Omental fat pad (tissue), 4 donors: ENCODE measurements at places on chromosomes 1 and 21. TPM values are rescaled to one million over a fixed set of nuclear protein-coding genes. Genes with fewer than 3 reads are reported as not detected.

ZNF648 gene
- not detected for total RNA-seq

FCRL4 gene
- not detected for total RNA-seq

PGLYRP4 gene
- total RNA-seq, result not detected

ENAH gene
- total RNA-seq, result 20.3 TPM

VWA5B1 gene
- not detected for total RNA-seq

CYP4A11 gene
- not detected for total RNA-seq

OR2AK2 gene
- not detected for total RNA-seq

OVAAL gene
- not detected for total RNA-seq

ECE1 gene
- 140 TPM for total RNA-seq

NFASC gene
- 11.2 TPM for total RNA-seq

FNDC10 gene
- total RNA-seq, result 2.2 TPM

CD1B gene
- total RNA-seq, result not detected

CACNA1S gene
- total RNA-seq, result not detected

EVA1C gene
- total RNA-seq, result 108 TPM

PRRX1 gene
- 43.2 TPM for total RNA-seq

AADACL4 gene
- not detected for total RNA-seq

TMEM201 gene
- 13.1 TPM for total RNA-seq

GUCA2A gene
- not detected for total RNA-seq

PGLYRP3 gene
- total RNA-seq, result not detected

TMEM269 gene
- not detected for total RNA-seq

SMIM11 gene
- 4.9 TPM for total RNA-seq

EFNA4 gene
- 3.8 TPM for total RNA-seq

SPRR1B gene
- not detected for total RNA-seq

GBP7 gene
- total RNA-seq, result not detected

ZNF695 gene
- total RNA-seq, result not detected

ODF2L gene
- 32.9 TPM for total RNA-seq

CELA2A gene
- not detected for total RNA-seq

RGS13 gene
- total RNA-seq, result 0.65 TPM

ANXA9 gene
- 5.6 TPM for total RNA-seq

PRAMEF10 gene
- not detected for total RNA-seq

TFAP2E gene
- total RNA-seq, result 0.63 TPM

SNX7 gene
- 20.0 TPM for total RNA-seq

USH2A gene
- total RNA-seq, result not detected

ARHGEF16 gene
- total RNA-seq, result 1.8 TPM

LRRC53 gene
- total RNA-seq, result not detected

SLC25A34 gene
- total RNA-seq, result 1.6 TPM

OR2W3 gene
- total RNA-seq, result 3.5 TPM

BCAN gene
- not detected for total RNA-seq

PLEKHN1 gene
- 0.19 TPM for total RNA-seq

PPIAL4G gene
- total RNA-seq, result 0.25 TPM

LCE6A gene
- not detected for total RNA-seq

OR2L13 gene
- not detected for total RNA-seq

HSD3B2 gene
- not detected for total RNA-seq

MXRA8 gene
- 147 TPM for total RNA-seq

TRAF5 gene
- 24.5 TPM for total RNA-seq

KRTAP10-10 gene
- total RNA-seq, result not detected

SYT6 gene
- total RNA-seq, result not detected

NPPB gene
- total RNA-seq, result not detected

SRSF11 gene
- 143 TPM for total RNA-seq

DTL gene
- 0.79 TPM for total RNA-seq

KCNK2 gene
- total RNA-seq, result 4.7 TPM
